ENCODE measurements at places on chromosomes 1 and 21.

DNA sequence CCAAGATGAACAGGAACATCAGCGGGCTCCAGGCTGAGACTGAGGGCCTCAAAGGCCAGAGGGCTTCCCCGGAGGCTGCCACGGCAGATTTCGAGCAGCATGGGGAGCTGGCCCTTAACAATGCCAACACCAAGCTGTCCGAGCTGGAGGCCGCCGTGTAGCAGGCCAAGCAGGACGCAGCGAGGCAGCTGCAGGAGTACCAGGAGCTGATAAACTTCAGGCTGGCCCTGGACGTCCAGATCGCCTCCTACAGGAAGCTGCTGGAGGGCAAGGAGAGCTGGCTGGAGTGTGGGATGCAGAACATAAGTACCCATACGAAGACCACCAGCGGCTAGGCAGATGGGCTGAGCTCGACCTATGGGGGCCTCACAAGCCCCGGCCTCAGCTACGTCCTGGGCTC is 823.4 kb upstream of the NEGR1 start:
- no peak for DNase-seq

GRCh38 chr1:205528446-205528886 is 24.0 kb downstream of the CDK18 start:
- DNase-seq = no peak

- DNase-seq = no peak
These were observed 206.4 kb downstream of the RHOU start for GRCh38 chr1:228941666-228942065.

- peak; percentile 42 for DNase-seq
These were observed 120.2 kb upstream of the KCNE2 start for GRCh38 chr21:34243562-34243961.

DNA sequence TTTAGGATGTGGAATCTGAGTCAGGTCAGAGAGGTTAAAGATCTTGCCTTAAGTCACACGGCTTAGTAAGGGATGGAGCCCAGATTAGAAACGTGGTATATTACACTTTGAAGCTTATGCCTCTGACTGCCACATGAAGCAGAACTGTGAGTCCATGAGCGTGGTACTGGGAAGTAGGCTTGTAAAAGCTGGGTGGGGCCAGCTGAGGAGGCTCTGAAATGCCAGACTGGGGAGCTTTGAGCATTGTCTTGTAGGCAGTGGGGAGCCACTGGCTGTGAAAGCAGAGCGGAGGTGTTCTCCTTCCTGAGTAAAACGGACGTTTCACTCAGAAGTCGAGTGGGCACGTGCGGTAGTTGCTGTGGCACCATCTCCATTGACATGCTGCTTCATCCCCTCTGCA is 72.6 kb upstream of the USP24 start:
- peak; percentile 6 for DNase-seq

DNA sequence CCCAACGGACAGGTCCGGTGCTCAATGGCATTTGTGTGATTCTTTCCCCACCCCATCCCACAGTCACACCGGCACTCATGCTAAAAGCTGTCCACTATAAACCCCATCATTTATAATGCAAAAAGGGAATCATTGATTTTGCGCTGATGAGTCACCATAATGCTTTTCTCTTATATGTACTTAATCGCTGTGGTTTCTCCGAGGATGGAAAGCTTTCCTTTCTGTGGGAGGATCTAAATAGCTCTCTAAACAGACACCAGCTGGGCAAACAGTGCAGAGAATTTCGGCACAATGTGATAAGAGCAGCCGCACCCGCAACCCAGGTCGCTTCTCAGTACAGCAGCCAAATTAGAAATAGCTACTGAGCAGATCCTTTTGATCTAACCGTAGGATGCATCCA is 85.6 kb downstream of the SETD4 start:
- peak; percentile 73 for DNase-seq

GRCh38 chr1:112638110-112638428 is 18.4 kb downstream of the CAPZA1 start:
- DNase-seq = no peak

- DNase-seq = no peak
These were observed 1348.0 kb downstream of the MRPL39 start for GRCh38 chr21:24259241-24259640.

GRCh38 chr1:180227861-180228647 is 2.0 kb upstream of the LHX4 start:
- DNase-seq = no peak

- DNase-seq = peak; percentile 80
These were observed 56.2 kb downstream of the PEX14 start for GRCh38 chr1:10530756-10531495.

- peak; percentile 93 for DNase-seq
These were observed 23.1 kb downstream of the EIF2D start for GRCh38 chr1:206589206-206589605.

GRCh38 chr1:90821788-90822359 is 104.8 kb upstream of the BARHL2 start:
- DNase-seq = no peak

GRCh38 chr1:36857754-36858153 is 176.6 kb downstream of the GRIK3 start:
- DNase-seq = no peak

GRCh38 chr1:10520497-10520896 is 45.7 kb downstream of the PEX14 start:
- no peak for DNase-seq

GRCh38 chr1:154586231-154586630 is 18.7 kb downstream of the CHRNB2 start:
- DNase-seq = no peak

DNA sequence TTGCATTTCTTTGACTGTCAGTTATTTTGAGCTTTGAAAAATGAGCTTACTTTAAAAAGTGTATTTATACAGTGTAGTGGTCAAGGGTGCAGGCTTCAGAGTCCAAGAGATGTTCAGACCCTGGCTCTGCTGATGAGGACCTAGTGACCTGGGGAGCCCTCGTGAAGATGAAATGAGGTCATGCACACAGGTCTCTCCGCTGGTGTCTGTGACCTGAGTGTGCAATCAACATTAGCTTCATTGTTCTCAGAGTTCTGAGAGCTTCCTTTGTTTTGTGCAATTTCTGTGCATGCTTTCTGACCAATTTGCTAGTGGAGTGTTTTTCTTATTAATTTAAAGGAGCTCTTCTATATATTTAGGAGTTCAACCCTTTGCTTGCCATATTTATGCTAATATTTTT is 71.3 kb downstream of the RIPK4 start:
- DNase-seq = no peak

DNA sequence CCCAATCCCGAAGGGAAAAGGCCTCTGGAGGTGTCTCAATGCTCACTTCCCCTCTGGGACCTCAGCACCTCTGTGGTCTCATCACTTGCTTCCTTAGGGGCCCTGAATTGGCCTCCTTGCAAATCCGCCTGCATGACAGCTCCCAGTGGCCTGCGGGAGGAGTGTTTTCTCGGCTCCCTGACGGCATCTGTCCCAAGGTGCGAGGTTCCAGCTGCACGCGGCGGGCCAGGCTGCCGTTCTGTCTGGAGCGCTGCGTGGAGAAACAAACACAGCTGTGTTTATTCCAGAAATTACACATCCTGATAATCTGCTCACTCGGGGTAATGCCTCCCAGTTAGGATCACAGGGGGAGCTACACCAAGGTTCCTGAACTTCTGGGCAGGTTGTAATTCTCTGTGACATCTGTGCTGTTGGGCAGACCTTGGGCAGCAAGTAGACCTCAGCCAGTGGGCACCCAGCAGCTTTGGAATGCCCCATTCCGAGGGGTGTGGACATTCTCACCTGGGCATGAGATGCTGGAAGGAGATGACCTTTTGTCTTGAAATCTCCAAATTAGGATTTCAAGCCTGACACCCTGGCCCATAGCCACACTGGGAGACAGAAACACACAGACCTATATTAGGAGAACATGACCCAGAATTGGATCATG is 18.2 kb downstream of the EPHB2 start:
- no peak for DNase-seq

DNA sequence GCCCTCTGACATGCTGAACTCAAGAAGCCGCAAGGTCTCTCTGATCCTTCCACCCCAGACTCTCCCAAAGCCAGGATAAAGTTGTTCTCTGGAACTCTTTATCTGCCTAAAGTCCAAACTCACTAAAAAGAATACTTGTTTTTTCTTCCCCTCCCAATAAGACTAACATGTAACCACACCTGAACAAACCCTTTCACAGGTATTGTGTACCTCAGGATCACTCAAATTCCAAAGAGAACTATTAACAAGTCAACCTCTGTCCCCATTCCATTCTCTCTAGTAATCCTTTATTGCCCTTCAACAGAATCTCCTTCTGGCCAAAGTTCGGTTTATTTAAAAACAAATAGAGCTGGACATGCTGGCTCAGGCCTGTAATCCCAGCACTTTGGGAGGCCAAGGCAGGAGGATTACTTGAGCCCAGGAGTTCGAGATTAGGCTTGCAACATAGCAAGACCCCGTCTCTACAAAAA is 4.1 kb upstream of the TOE1 start:
- no peak for DNase-seq

DNA sequence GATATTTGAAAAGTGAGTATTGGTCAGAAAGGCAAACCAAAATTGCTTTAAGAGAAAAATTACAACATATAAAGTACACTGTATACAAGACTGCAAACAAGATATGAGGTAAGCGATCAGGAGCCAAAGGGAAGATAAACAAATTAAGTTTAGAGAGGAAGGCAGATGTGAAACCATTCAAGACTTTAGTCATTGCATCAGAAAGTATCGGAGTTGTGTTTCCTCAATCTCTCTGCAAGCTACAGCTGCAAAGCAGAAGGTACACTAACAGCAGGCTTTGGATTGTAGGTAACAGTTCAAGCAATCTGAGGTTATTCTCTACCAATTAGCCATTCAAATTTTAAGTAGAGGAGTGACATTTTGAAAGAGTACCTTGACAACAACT is 21.3 kb upstream of the TLCD4 start:
- DNase-seq = no peak

GRCh38 chr1:118360817-118361216 is 175.8 kb upstream of the SPAG17 start:
- DNase-seq = no peak

- DNase-seq = no peak
These were observed 146.9 kb downstream of the DAB1 start for GRCh38 chr1:57276918-57277317.

- no peak for DNase-seq
These were observed 23.9 kb downstream of the COL6A1 start for GRCh38 chr21:46005481-46005881.

DNA sequence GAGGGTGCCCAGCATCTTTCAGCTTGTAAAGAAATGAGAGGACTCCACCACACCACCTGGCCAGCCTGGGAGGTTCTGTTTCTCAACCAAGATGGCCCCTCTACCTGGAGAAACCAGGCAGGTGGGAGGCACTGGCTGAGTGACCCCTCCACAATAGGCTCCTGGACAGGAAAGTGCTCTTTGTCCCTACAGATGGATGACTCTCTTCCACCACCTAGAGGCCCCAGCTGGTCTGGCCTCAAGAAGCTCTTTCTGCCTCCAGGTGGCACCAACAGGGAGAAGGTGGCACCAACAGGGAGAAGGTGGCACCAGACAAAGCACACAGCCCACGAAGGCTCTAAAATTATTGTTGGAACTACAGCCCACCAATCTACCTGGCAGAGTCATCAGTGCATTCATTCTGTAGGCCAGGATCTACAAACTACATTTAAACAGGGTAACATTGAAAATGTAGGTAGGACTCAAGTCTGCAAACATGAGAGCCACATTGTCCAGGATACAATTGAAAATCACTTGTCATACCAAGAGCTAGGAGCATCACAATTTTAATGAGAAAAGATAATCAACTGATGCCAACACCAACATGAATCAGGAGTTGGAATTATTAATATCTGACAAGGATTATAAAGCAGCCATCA is 14.4 kb downstream of the TMPRSS3 start:
- DNase-seq = peak; percentile 3

DNA sequence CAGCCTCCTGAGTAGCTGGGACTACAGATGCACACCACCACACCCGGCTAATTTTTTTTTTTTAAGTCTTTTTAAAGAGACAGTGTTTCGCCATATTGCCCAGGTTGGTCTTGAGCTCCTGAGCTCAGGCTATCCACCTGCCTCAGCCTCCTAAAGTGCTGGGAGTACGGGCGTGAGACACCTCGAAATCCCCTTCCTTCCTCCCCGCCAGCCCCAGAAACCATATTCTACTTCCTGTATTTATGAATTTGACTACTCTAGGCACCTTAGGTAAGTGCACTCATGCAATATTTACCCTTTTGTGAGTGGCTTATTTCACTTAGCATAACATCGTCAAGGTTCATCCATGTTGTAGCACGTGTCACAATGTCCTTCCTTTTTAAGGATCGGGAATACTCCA is 6.9 kb upstream of the LRP8 start:
- DNase-seq = no peak

DNA sequence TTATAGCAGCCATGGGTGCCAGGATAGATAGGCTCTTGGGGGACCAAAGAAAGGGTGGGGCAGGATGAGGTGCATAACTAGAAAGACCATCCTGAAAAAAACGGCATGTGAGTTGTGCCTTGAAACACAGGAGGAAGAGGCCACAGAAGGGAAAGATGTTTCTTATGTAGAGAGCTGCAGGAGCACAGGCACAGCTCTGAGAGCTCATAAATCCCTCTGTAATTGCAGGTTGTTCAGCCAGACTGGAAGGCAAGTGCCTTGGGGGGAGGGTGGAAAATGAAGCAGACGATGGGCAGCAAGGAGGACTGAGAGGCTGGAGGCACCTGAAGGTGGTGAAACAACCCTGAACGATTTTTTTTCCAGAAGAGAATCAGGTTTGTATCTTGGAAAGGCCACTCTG is 170.7 kb downstream of the NR5A2 start:
- no peak for DNase-seq

GRCh38 chr1:202934755-202935154 is 7.7 kb upstream of the KLHL12 start:
- DNase-seq = no peak

GRCh38 chr1:212179394-212180076 is 105.7 kb upstream of the PPP2R5A start:
- peak; percentile 94 for DNase-seq

DNA sequence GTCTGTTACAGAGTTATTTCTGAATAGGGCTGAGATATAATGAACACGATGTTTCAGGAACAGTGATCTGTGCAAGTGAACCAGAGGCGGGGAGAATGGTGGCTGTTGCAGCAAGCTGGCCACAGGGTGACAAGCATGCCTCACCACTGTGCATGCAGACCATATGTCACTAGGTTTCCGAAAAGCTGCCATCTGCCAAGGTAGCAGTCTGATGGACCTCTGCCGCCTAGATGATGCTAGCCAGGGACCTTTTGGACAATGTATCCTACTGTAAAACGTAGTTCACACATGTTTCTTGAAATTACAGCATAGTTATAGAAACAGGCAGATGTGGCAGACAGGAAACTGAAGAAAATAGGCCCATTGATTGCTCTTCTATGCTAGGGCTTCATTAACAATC is 204.2 kb upstream of the RRP15 start:
- DNase-seq = no peak

DNA sequence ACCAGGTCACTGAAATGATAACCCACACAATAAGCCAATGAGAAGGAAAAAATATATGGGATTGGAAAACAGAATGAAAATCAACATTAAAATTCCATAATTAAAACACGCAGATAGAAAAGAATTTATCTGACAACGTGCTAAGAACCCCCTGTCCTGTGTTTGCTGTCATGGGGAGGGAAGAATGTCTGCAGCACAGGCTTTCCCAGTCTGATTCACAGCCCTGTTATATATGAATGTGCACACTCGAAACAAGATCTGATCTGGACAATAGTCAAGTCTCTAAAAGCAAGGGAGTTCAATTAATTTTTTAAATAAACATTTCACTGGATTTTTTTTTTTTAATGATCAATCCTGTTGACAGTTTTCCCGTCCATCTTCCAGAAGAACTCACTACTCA is 220.0 kb downstream of the RERE start:
- DNase-seq = peak; percentile 51

Data from amniotic epithelial cell (primary cell).